ENCODE measurements at places on chromosomes 4 and X. TPM values are rescaled to one million over a fixed set of nuclear protein-coding genes. Genes with fewer than 3 reads are reported as not detected.

DNA sequence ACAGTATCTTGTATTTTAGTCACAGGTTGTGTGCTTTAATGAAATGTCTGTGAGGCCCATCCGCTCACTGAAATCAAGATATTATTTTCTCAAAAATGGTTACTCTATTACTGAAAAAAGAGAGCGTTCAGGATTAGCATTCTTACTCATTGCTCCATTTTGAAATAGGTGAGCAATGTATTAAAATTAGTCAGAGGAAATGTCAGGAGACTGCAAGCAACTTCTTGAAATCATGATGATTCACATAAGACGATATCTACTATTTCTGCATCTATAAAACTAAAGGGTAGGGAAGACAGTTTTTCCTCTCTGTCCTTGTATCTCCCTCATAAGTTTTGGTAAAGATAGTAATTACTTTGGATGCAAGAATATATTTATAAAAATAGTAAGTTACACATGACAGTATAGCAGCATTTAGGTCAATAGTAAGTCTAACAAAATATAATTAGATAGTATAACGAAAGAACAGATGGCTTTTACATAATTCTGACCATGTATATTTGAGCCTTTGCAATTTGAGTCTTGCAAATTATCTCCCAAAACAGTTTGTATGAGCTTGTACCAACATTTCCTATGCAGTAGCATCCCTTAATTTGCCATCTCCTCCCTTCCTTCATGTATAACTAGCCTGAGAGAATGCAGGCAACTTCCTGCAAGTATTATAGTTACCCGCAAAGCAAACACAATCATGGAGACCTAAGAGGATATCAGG, 937.8 kb downstream of the PCDH7 start:
- no peak for DNase-seq

DNA sequence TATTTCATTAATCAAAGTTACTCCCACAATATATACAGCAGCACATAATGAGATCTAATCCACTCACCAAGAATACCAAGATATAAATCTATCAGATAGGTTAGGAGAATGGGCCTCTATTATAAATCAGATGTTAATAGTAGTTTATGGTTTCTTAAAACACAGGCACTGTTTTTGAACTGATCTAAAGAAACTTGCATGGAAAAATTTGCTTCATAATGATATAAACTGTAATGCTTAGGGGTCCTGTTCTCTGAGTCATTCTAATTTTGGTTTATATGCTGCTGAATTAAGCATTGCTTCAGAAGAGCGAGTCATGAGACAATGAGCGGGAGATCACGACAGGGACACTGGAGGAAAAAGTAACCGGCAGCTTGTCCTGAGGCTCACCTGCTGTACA, 113.3 kb upstream of the OTUD4 start:
- DNase-seq: no peak

DNA sequence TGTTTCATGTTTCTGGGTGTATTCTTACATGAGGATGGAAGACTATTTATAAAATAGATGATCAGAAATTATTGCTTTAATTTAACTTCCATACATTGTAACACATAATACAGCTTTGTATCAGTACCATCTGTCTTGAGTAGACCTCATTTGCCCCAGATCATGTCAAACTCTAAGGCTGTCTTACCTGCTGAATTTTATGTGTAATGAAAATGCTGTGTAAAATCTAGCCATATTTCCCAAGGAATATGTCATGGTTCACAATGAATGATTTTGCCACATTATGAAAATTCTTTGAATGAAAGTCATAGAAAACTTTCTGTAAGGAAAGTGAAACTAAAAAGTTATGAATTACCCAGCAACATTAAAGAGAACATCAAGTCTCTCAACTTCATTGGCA, 7.4 kb downstream of the BDH2 start:
- DNase-seq: no peak

DNA sequence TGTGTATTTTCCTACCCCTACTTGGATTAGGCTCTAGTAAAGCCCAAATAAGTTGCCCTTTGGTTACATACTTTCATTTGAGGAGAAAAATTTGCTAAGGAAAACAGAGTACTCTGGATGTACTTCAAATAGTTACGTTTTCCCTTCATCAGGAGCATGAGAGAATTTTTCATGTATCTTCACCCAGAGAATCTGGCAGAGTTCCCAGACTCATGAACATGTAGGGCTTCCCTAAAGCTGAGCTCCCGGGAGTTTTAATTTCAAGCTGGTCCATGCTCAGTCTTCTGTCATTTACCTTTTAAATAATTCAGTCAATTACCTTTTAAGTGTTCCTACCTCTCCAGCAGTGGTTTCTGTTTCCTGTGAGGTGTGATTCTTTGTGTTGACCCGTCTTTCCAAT, 367.5 kb upstream of the GRID2 start:
- DNase-seq: no peak

DNA sequence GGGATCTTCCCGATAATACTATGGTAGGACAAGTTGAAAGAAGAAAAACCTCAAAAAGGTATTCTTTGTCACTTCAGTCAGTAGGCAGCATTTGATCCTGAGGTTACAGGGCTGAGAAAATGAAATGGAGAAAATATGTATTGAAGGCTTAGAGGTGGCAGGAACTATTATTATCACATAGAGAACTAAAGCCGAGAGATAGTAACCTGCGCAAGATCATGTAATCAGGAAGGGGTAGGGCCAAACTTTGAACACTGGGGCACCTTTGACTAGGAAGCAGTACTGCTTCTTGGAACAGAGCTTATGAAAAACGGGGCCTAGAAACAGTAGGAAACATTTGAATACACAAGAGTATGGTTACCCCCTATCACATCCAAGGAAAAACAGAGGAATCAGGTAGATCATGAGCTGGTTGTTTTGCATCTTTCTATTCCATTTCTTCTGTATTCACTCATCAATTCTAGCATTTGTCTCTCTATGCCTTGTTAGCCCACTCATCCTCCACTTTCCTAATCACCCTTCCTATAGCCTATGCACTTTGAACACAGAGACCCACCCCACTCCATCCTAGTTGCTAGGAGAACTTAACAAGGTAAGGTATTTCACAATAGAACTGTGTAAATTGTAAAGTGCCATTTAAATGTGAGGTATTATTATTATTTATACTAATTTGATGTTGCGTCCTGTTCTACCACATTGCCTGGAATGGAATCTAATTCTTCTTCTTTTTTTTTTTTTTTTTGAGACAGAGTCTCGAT, 34.6 kb upstream of the SLC9A7 start:
- DNase-seq: no peak

CTAG1A gene
- not detected for total RNA-seq

DNA sequence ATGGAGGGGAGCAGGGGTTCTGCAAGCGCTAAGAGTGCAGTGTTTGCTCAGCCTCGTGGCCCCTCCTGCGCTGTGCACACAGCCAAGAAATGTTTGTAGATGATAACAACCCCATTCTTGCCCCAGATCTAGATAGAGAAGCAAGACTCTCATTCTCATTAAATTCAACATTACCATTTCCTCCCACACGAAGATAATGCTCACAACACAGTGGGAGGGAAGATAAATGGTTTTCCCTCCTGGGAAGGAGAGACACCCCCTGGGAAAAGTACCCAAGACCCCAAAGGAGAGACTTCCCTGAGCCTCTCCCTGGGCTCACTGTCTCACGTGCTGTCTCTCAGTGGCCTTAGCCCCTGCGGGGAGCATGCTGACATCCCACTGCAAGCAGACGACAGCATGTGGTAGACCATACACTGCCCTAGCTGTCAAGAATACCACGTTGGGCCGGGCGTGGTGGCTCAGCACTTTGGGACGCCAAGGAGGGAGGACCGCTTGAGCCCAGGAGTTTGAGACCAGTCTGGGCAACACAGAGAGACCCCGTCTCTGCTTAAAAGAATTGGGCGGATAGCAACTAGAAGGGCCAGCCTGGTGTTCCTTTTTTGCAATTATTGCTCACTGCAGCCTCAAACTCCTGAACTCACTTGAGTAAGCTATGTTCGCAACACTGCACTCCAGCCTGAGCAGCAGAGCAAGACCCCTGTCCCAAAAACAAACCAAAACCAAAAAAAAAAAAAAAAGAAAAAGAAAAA, 34.9 kb upstream of the IQSEC2 start:
- no peak for DNase-seq

GRCh38 chr4:113481820-113482219, 279.7 kb downstream of the CAMK2D start:
- DNase-seq: no peak

DNA sequence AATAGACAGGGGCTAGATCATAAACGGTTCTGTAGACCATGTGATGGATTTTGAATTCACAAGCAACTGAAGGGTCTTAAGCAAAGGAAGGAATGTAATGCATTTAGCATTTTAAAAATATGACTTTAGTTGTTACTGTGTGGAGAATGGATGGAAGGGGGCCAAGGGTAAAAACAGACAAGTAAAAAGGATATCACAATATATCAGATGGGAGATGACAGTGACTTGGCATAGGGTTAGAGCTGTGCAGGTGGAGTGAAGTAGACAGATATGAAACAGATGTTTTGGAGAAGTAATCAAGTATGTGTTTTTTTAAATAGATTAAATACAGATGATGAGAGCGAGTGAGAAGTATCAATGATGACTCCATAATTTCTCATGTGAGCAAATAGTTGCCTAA, 1116.0 kb upstream of the TENM3 start:
- DNase-seq: no peak

NEIL3 gene
- 3.7 TPM for total RNA-seq

TAF7L gene
- 0.16 TPM for total RNA-seq

All from occipital lobe (tissue), 3 donors.